H4 (cell line): ENCODE measurements at places on chromosomes 1 and 21.

DNA sequence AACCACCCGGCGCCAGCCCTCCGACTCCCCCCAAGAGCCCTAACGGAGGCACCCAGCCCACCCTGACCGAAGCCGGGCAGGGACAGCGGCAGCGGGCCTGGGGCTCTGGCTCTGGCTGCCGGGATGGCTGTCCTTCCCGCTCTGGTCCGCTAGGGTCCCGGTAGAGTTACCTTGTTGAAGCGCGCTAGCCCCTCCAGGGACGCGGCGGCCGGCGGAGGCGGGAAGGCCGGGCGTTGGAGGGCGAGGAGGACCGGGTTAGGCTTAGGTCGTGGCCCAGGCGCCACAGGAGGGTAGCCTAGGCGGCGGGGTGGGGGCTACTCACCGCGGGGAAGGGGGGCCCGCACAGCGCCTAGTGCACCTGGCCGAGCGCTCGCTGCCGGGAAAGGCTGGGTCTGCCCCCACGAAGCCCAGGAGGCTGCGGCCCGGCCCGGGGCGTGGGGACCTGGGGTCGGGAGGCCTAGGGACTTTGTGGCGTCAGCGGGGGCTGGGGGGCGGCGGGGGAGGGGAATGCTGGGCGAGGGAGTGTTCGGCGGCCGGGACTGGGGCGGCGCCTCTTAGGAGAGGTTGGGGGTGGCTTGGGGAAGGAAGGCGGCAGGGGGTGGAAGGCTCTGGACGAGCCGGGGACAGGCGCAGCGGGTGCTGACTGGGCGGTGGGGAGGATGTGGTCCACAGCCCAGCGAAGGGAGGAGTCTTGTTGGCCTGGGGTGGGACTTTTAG is at the start of gene TRIM17:
Gene TRIM17 (minus strand): TSS at position 645 of the 717 bp plus-strand sequence. CDS start 1,789 bp downstream, outside the sequence.
- DNase-seq: no peak

DNA sequence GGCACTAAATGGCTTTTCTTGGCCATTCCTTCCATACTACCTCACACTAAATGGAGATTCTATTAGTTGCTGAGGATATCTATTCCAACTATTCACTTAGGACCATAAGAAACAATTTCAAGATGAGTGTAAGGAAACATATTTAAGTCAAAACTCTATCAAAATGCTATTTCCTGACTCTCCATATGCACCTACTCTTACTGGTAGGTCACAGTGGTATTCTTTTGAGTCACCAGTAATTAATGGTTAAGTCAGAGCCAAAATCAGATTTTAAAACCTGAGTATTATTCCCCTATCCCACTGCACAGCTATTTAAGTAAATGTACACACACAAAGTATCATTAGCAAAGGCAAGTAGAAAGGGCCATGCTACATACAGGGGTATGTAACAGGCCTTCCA is 50.3 kb downstream of the ARID4B start:
- no peak for DNase-seq

DNA sequence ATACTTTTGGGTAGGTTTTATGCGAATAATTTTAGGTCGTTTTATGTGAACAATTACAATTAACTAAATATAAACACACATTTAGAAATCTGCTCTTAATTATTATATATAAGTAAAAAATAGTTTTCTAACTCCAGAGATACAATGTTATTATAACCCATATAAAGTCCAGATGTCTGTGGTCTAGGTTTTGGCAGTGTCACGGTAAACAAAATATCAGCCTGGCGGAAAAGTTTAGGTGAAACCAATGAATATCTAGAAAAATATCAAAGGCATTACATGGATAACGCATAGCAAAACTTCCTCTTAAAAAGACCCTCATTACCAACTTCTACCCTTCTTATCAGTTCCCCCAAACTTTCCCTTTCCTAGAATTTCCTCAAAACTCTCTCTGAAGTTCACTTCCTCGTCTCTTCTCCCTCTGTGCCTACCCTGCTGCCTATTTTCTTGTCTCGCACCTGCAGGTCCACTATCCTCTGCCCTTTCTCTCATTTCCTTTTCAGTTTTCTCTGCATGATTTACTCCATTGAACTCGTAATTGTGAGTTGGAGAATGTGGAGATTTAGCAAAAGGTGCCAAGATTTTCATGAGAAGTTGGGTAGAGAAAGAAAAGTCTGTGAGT is 21.8 kb downstream of the VTCN1 start:
- no peak for DNase-seq

DNA sequence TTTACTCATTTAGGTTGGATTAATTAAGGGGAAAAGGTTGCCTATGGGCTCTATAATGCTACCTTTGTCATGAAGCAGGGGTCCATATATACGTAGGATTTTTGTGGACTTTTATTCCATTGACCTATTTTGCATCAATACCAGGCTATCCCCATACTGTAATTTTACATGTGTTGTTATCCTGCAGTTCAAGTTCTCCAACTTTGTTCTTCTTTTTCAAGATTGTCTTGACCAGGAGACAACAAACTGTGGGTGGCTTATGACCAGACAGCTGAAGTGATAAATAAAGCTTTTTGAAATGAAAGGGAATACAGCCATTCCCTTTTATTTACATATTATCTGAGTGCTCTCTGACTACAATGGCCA is 345.7 kb downstream of the BARHL2 start:
- DNase-seq: peak; percentile 20

- no peak for DNase-seq
Observed at GRCh38 chr1:230542681-230543080, 99.6 kb upstream of the COG2 start.

GRCh38 chr1:3604997-3605823 is 6.1 kb downstream of the MEGF6 start:
- DNase-seq: no peak

GRCh38 chr1:216450227-216450626 is 27.0 kb upstream of the USH2A start:
- DNase-seq: no peak

- no peak for DNase-seq
Observed at GRCh38 chr1:214219902-214220301, 61.1 kb upstream of the SMYD2 start.

DNA sequence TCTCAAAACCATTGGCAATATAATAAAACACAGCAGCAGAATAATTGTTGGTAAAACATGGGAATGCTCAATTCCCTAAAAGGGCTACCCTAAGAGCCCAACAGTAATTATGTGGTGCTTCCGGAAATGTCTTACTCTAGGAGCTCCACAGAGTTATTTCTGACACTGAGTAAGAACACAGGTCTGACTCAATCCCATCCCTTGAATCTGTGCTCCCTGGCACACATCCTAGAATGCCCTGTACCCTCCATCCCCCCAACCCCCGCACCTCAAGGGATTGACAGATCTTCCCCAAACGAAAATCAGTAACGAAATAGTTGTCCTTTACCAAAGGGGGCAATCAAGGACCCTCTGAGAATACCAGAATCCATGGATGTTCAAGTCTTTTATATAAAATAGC is 71.9 kb downstream of the SMYD2 start:
- DNase-seq: no peak

DNA sequence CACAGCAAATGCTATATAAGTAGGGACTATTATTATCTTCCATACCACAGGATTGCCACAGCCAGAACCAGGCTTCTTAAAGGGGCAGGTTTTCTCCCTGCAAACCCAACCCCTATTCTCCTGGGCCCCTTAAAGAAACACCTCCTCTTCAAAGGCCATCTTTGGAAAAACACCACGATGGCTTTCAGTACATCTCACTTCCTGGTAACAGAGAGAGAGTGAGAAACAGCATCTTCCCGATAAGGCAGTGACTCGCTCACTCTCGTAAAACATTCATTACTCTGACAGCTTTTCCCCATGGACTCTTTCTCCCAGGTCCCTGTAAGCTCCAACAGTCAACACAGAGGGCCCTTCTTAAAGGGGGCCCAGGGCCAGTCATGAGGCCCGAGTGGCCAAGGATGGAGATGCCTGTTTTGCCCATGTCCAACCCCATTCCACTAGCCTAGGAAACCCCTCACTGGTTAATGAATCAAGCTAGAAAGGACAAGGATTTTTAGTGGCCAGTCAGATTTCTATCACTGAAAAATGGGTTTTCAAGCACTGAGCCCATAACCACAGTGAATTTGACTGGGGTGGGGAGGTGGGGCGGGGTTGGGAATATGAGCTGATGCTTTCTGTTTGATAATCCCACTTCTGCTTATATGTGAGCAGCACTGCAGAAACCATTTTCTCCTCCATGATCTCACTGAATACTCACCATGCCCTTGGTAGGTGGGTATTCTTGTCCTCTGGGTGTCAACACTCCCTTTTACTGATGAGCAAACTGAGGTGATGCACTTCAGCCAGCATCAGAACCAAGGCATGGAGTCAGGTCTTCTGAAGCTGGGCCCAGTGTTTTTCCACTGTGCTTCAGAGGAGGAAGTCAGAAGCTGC is 3.6 kb upstream of the NAV1 start:
- DNase-seq: no peak

- DNase-seq: no peak
Observed at GRCh38 chr1:64077281-64077940, 126.0 kb upstream of the UBE2U start.

DNA sequence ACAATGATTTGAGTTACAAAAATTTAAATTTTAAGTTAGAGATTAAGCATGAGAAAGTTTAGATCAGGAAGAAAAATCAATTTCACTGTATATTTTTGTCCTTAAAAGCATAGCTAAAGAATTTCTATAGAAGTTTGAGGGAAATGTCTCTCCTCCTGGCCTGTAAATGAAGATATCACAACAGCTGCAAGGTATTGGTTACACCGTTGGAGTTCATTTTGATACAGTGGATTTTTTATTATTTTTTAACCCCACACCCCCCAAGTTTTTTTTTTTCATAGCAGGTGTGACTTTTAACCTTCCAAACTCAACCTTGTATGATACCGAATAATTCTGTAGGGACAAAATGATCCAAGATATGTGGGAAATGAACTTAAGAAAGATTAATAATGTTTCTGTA is 156.3 kb downstream of the DISP1 start:
- no peak for DNase-seq

DNA sequence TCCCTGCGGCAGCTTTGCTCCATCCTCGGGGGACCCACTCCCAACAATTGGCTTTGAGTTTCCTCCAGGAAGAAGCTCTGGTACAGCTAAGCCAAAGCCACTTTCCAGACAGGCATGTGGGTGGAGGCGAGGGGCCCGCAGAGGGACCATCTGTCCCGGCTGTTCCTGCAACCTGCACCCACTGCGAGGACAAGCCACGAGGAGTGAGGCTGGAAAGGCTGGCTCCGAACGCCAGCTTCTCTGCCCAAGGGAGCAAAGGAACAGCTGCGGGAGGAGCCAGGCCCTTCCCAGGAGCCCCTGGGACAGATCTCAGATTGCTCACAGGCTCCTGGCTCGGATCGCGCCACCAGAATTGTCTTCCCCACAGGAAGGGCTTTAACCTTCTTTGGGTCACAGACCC is 28.3 kb upstream of the PEF1 start:
- no peak for DNase-seq

- no peak for DNase-seq
Observed at GRCh38 chr1:206794294-206794908, 22.1 kb upstream of the IL10 start.

DNA sequence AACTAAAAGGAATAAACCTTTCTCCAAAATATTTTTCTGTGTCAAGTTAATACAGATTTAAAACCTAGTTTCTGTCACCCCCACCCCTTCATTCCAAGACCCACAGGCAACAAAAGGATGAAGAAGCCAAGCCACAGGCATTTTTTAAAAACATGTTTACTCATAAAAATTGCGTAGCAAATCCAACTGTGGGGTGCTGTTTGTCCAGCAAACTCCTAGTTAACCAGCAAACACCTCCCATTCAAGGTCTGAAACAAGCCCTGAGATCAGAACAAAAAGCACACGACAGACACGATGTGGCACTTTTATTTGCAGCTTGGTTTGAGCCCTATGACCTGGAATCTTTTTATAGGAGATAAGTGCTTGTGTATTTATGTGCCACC is 149.9 kb upstream of the CAMK1G start:
- DNase-seq: no peak

- DNase-seq: no peak
Observed at GRCh38 chr1:89637496-89637895, 4.6 kb downstream of the LRRC8C start.

GRCh38 chr1:207516729-207517128 is 20.8 kb downstream of the CR1 start:
- no peak for DNase-seq

- DNase-seq: no peak
Observed at GRCh38 chr1:218217040-218217439, 68.1 kb upstream of the RRP15 start.

GRCh38 chr1:207362962-207363860 is 41.7 kb downstream of the CD55 start:
- peak; percentile 29 for DNase-seq

- no peak for DNase-seq
Observed at GRCh38 chr1:67883069-67883468, 49.8 kb upstream of the GNG12 start.

DNA sequence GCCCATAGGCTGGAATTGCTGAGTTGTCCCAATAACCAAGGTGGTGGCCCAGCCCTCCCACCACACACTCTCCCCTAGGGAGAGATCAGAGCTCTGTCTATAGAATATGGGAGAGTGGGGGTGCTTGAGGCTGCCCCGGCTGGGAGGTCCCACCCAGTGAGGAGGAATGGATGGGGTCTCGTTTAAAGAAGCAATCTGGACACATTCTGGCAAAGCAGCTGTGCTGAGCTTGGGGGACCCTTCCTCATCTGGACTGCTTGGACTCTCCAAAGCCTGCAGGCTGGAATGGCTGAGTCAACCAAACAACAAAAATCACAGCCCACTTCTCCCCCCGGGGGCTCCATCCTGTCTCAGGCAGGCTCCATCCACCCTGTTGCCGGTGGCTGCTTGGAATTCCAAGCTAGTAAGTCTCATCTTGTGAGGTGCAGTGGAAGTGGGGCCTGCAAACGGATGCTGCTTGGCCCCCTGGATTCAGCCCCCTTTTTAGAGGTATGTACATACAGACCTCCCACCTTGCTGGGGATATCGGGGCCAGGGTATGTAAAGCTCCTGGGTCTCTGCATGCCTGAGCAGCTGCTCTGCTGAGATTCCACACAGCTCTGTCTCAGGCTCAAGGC is 67.1 kb upstream of the FAM78B start:
- no peak for DNase-seq

- DNase-seq: no peak
Observed at GRCh38 chr1:15850471-15851001, 3.0 kb downstream of the SPEN start.

GRCh38 chr1:241839369-241839979 is 8.5 kb upstream of the EXO1 start:
- no peak for DNase-seq

DNA sequence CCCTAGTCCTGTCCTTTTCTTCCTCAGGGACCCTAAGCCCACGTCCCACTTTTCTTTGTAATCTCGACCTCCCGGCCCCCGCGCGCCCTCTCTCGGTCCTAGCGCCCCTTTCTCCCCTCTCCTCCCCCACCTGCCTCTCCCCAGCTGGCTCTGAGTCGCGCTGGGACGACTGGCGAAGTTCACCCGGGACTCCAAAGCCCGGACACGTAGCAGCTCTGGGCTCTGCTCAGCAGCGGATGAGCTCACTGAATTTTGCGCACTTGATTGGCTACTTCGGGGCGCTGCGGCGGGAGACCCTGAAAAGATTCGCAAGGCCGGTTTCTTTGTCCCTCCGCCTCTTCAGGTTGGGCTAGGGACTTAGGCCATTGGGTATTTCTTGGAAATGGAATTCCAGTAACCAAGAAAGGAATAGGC is 16.3 kb upstream of the ACKR1 start:
- DNase-seq: no peak
